CD4-positive, alpha-beta T cell (primary cell): ENCODE measurements at places on chromosomes 2 and 18.
A peak's percentile ranks its signal among the peaks of the same experiment; 100 is the strongest.

DNA sequence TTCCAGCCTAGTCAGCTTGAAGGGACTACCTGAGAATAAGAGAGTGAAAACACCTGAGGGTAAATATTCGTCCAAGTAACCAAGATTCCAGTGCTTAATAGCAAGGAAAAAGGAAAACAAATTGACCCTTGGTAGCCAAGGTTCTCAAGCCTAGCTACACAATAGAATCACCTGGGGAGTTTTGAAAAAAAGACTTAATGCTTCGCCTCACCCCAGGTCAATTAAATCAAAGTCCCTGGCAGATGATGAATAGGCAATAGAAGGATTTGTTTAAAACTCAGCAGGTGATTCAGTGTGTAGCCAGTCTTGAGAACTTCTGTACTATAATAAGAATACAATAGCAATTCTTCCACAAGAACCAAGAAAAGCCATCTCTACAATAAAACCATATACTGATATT is 500.2 kb downstream of the XIRP2 start:
- no peak for DNase-seq

DNA sequence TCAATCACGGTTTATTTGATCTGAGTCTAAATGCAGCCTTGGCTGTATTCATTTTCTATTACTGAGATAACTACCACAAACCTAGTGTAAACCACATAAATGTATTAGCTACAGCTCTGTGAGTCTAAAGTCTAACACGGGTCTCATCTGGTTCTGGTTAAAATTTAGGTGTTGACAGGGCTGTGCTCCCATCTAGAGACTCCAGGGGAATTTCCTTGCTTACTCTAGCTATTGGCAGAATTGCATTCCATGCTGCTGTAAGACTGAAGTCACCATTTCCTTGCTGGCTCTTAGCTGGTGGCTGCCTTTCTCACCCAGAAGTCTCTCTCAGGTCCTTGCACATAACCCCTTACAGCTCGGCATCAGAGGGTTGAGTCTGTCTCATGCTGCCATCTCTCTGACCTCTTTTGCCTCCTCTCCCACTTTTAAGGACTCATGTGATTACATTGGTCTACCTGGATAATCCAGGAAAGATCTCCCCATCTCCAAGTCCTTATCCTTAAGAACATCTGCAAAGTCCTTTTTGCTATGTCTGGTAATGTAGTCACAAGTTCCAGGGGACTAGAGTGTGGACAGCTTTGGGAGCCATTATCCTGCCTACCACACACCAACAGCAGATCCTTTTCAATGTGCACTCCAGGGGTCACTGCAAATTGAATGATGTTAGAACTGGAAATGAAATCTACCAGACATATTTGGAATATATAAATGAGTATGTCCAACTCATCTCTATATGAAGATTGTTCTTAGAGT is 207.0 kb upstream of the AGAP1 start:
- no peak for DNase-seq

DNA sequence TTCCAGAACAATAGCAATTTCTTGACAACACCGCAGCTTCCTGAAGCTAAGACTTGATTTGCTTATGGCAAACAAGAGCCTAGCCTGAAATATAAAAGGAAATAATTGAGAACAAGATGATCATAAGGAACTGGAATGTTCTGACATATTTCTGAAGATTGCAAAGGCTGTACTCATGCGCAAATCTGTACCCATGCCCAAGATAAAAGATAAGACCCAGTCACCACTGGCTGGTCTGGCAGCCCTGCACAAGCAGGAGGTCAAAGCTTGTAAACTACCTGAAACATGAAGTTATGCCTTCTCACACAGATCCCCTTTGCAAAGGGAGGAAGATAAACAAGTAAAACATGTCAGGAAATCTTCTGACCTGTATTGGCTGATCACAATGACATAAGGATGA is 160.8 kb upstream of the GYPC start:
- DNase-seq, result no peak

GRCh38 chr2:109287838-109288237 is 158.8 kb downstream of the SH3RF3 start:
- no peak for DNase-seq

- no peak for DNase-seq
These were observed 33.7 kb downstream of the STARD6 start for GRCh38 chr18:54323970-54324369.

DNA sequence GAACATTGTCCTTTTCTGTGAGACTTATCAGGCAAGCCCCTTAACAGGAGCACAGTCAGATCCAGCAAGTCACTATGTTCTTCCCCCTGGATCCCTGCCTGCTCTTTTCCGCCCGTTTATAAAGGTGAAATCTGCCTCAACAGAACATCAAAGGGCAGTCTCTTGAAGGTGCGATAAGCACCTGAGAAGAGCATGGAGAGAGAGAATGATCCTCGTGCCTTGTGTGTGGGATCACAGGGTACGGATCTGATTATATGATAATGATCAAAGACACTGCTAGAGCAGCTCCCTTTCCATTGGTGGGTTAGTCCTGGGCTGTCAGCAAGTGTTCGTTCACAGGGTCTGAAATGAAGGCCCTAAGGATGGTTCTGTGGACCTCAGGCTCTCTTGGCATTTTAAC is 106.4 kb downstream of the ZAP70 start:
- DNase-seq, result no peak

DNA sequence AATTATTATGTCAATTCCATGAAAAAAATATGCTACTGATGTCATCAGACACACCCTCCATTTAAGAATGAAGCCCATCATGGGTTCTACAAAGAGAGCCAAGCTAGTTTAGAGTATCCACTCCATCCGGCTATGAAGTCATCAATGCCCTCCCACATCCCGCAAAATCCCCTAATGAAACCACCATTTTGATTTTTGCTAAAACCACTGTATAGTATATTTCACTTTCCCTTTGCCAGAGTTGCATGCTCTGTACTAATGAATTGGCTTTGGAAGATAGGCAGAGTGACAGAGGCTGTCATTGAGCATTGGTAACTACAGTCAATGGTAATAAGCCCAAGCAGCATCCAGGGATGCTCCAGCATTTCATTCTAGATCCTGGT is 118.6 kb downstream of the ANKRD44 start:
- DNase-seq, result no peak

DNA sequence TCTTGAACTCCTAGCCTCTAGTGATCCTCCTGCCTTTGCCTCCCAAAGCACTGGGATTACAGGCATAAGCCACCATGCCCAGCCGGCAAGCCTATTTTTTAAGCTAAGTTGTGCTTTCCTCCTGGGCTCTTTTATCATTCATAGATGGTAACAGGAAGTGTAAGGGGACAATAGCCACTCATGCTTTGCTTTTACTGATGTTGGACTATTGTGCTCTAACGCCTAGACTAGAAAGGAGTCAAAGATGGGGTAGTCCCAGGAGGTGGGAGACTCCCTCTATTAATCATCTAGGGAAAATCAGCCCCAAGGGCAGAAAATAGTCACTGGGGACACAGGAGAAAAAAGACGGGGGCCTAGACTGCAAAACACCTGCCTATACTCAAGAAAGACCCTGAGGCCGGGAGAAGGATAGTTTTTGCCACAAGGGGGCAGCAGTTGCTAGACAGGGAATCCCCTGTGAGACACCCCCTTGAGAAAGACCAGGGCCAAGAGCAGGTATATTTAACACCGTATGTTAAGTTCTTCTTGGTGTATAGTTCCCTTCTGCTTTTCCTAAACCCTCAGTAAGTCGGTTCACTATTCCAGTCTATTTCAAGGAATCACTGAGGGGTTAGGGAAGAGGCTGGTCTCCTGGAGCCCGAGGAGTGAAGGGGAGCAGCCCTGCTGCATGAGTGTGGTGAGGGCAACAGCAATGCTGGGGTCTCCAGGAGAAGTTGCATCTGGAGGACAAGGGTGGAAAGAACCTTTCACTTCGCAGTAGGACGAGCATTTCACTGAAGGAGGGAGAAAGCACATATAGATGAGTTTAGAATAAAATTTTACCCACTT is 2.1 kb upstream of the CXCR1 start:
- DNase-seq, result peak; percentile 59

GRCh38 chr2:21643180-21643579 is 519.4 kb downstream of the TDRD15 start:
- no peak for DNase-seq

- no peak for DNase-seq
These were observed 1334.4 kb upstream of the CELF4 start for GRCh38 chr18:38900031-38900430.

DNA sequence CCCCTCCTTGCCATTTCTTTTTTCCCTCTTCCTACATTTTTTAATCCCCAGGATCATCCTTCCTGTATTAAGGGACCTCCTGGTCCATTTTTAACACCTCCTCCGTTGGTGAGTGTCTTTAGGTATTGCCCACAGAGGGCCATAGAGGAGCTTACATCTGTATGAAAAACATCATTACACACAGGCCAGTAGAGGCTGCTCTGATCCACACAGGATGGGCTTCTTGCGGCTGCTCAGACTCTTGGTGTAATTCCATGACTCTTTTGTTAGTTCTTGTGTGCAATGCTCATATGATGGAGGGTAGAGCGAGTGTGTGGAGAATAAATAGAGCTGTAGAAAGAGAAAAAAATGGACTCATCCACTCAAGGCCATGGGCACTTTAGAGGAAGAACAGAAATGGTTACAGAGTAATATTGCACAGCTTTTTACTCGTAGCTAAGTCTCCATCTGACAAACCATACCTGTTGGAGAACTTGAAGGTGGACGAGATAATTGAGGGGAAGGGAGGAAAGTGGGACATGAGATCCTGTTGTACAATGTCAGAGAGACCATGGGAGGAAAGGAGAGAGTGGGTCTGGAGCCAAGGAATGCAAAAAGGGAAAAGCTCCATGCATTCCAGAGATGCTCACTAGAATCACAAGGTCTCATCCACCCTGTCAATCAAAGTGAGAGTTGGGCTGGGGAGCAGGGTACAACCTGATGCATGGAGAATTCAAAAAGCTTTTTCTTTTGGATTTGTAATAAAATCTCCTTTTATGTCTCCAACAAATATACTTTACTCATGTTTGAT is 129.7 kb upstream of the TNP1 start:
- DNase-seq, result no peak

DNA sequence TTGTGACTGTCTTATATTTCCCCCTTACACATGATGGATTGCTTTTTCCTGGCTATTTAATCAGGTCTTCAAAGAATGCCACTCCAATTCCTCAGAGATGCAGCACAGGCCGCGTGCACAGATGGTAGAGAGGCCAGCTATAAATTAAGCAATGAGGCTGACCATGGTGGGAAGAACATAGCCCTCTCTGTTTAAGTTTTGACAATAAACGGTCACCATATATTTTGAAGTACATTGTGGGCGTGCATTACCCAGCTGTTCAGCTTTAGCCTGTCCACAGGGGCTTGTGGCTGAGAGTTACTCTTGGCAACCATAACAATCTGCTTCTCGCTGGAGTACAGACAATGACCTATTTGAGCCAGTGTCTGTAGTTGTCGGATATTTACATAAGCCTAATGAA is 730.8 kb downstream of the DCC start:
- DNase-seq, result no peak

DNA sequence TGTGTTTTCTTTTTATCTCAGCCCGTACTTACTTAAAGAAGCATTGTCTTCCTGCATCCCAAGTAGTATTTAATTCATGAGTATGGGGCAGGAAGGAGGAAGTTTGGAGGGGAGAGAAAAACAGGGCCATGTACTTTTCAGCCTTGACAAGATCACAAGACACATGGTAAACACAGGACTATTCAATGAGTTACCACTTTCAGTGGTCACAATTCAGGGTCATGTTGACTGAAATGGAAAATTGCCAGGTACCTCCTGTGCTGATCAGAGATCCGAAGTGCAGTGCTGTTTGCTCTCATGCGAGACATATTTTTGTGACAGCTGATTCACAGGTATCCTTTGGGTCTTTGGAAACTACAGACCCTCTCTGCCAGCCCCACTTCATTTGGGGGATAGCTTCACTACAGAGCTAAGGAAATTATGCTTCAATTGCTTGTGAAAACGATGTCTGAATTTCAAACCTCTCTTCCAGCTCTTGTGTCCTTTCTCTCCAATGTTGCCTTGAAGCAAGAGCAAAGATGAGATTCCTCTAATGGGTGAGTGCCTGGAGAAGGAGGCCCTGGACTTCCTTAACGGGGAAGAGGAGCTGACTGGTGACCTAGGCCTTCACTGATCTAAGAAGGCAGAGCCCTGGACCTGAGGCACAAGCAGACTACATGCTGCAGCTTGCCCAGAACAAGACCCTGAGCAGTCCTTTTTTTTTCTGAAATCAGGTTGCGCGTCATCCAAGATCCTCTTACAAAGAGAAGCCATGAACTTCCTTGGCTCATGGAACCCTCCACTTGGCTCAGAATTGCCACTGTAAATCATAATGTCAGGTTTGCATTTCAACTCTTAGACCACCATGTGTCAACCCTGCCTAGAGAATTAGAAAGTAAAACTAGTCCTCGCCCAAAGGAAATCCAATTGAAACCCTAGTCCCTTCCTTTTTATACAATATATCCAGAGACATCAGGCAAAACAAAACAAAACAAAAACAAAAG is 44.1 kb downstream of the EVA1A start:
- no peak for DNase-seq

GRCh38 chr2:71613403-71613952 is 160.1 kb downstream of the DYSF start:
- no peak for DNase-seq

DNA sequence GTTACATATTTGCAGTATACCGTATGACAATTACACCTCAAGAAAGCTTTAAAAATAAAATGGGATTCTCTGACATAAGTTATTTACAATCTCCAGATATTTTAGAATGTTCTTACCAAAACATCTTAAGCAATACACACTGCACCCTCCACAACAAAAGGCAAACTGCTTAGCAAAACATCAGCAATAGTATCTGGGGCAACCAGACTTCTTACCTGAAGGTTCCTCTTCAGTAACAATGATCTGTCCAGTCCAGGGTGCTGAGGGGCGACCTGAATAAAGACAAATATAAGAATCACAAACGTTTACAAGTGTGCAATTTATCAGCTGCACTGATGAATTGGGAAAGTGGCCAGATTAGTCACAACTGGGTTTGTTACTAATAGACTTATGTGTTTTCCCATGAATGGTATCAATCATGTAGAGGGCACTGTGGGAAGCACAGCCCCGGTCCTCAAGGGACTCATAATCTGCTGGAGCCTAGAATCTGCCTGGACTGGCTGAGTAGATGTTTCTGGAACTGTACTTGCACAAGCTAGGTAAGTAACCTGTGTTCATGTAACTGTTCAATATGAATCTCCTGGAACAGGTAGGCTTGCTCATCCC is 70.7 kb downstream of the MYOM1 start:
- no peak for DNase-seq
